ENCODE measurements at places on chromosomes 7 and 10.

DNA sequence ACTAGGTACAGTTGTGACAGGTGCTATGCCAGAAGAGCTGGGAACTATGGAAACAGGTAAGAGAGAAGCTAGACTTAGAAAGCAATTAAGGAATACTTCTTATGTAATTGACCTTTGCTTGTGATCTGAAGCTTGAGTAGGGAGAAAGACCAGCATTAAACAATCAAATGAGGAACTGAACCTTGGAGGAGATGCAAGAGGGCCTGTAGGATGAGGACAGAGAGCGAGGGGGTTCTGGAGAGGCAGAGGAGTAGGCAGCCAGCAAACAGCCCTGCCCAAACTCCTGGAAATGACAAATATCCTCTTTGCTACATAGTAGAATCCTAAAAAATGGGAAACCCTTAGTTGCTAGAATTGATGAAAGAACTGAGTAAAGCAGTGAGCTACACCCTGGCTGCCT lies 41.6 kb upstream of the FAM204A start:
- no peak for DNase-seq

- no peak for DNase-seq
Observed at GRCh38 chr10:110967645-110968044, 48.2 kb downstream of the SHOC2 start.

- no peak for DNase-seq
Observed at GRCh38 chr7:77825131-77825530, 26.6 kb downstream of the PHTF2 start.

- DNase-seq, result no peak
Observed at GRCh38 chr10:117797296-117797695, 249.4 kb downstream of the RAB11FIP2 start.

- no peak for DNase-seq
Observed at GRCh38 chr10:84348447-84348846, 20.1 kb downstream of the CCSER2 start.

GRCh38 chr10:75766106-75766505 lies 334.7 kb downstream of the LRMDA start:
- no peak for DNase-seq
